ENCODE measurements at places on chromosomes 7 and 10.

DNA sequence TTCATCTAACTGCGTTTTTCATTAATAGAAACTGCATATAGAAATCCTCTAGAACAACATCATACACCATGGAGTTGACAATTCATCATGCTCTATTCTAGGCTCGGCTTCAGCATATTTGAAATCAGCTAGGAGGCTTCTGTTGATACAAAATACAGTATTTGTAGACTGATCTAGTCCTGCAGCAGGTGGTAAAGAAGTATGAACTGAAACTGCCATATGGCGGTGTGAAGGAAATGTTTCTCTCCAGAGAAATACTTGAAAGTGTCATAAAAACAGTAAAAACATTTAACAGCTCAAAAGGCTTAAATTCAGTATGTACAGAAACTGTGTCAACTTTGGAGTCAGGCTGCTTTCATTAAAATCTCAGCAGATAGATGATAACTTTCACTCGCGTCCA is 32.0 kb upstream of the MYO3A start:
- DNase-seq = no peak

DNA sequence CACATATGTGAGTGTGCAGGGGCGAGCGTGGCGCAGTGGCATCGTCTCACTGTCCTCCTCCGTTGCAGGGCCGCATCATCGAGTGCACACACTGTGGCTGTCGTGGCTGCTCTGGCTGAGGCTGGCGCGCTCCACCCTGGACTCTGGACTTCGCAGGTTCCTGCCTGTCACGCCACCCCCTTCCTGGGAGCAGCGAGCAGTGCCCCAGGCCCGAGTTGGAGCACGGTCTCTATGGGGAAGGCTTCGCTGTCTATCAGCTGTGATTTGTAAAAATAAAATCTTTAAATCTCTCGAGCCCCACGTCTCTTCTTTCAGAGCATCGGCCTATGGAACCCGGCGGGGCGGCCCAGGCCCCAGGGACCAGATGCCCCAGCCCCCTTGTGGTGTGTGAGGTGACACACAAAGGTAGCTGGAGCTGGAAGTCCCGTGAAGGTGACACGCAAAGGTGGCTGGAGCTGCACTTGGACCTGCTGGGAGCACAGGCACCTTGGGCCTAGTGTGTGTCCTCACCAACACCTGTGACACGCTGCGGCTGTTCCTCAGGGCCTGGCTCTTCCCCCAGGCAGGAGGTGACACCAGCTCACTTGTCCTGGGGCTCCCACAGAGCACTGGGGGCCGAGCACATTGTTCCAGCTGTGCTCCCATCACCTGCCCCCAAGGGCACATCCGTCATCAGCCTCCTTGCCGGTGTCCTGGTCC is 10.7 kb downstream of the BUD31 start:
- DNase-seq = no peak

- DNase-seq = no peak
Observed at GRCh38 chr7:128360359-128360678, 1.2 kb downstream of the PRRT4 start.

- DNase-seq = no peak
Observed at GRCh38 chr10:120480848-120481247, 23.8 kb downstream of the PLPP4 start.

DNA sequence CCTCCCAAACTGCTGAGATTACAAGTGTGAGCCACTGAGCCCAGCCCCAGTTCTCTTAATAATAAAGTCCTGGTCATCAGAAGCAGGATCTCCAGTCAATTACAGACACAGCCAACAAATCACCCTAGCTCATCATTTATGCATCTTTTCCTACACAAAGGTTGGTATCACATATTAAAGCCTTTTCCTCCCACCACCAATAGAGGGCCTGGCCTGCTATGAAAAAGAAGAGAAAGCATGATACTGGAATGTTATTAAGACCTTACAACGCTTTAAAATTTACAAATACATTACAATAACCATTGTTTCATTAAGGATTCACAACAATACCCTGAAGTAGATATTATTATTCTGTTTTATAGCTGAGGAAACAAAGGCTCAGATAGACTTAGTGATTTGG is 25.9 kb downstream of the VAX1 start:
- DNase-seq = no peak

- DNase-seq = no peak
Observed at GRCh38 chr7:133860628-133861335, 266.4 kb upstream of the LRGUK start.

DNA sequence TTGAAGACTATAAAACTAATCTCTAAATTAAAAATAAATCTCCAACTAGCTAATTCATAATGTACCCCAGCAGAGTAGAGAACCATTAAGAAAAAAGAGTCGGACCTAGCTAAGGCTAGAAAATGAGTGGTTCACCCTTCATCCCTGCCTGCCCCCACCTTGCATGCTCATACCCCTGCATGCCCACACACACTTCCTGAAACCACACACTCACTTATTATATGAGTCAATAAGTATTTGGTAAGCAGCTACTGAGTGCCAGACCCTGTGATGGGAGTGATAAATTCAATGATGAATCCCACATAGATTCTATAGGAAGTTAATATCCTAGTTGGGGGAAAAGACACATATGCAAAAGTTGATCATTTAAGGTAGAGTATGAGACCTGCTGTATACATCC is 152.9 kb upstream of the INHBA start:
- no peak for DNase-seq

DNA sequence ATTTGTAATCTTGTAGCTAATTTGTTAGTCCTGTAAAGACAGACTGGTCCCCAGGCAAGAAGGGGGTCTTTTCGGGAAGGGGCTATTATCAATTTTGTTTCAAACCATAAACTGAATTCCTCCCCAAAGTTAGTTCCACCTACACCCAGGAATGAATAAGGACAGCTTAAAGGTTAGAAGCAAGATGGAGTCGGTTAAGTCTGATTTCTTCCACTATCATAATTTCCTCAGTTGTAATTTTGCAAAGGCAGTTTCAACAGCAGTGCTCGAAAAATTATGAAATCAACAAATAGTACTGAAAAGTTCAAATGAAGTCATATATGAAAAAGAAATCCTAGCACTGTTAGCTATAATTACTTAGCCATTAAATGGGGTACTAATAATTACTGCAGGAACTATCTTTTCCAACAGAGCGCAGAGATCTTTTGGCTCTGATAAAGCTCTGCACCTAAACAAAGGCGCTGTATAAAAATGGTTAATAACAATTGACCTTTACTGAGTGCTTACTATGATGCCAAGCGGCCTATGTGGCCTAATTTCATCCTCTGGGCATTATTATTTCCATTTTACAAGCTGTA is 756 bp upstream of the SEC24C start:
- DNase-seq = no peak

DNA sequence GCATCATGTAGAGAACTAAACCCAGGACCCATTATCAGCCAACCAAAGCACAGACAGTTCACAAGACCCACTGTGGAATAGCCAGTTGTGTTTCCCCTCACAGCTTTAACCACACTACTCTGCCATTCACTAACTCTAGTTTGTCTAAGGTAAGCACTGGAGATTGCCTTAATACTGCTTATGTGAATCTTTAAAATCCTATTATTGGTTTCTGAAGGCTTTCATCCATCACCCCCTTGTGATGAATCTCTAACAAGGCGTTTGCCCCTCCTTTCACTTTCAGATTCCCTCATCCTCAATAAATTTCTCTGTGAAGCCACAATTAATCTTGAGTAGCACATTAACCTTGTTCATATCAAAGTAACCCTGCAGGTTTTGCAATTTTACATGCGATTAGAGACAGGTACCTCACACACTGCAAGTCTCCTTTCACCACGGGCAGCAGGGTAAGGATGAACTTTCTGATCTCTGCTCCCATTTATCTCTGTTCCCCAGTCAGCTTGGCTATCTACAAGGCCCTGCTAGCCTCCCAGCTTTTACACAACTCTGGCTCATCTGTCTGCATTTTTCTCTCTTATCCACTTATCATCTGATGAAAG is 785.6 kb downstream of the REEP3 start:
- DNase-seq = no peak

DNA sequence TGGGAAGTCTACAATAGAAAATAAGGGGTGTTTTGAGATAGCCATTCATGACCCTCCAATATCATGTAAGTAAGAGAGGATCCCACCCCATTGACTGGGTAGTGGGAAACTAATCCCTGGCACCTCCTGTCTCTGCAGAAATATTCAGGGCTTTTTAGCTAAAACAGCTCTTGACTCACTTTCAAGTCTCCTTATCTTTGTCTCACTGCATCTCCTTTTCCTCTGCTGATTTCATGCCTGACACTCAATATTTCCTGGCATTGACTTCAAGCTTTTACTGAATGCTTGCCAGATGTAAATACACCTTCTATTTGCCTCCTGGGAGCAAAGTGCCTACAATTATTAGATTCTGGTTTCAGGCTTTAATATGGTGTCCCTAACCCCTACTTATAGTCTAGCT is 57.1 kb downstream of the CHRM2 start:
- DNase-seq = no peak

DNA sequence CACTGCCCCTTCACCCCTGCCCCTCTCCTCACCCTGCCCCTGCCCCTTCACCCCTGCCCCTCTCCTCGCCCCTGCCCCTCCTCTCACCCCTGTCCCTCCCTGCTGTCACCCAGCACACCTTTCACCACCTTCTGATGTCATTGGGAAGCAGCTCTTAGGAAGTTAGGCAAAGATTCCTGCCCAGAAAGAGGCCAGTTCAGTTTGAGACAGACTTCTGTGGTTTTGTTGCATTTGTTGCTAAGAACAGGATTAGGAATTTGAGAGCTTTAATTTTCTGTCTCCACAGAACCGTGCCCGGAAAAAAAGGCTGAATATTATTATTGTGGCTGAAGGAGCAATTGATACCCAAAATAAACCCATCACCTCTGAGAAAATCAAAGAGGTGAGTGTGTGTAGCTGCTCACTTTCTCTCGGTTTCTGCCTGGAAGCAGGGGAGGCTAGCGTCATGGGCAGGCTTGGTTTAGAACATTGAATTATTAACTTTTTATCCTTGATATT is 39.6 kb downstream of the PFKP start:
- DNase-seq = no peak

GRCh38 chr10:78331391-78331922 is 297.8 kb downstream of the RPS24 start:
- peak; percentile 46 for DNase-seq

- DNase-seq = no peak
Observed at GRCh38 chr10:30188556-30189237, 129.3 kb upstream of the JCAD start.

DNA sequence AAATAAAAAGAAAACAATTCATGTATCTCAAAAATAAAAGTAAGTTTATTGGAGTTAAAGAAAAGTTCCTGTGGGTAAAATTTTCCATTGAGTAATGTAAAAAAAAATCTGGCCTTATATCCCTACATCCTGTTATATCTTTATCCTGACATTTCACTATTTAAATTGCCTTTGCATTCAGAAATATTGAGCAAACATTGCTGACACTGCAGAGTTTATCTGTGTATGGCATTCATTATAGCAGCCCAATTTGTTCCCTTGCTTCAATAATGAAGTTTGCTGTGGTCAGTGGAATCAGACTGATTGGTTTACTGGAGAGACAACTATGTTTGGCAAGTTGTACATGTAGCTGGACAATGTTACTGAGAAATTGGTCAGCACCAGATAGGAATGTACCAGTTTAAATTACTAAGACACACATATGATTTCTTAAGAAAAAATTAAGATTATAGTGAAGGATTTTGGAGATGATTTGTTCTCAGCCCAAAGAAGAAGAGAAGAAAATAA is 271.7 kb downstream of the ANKRD7 start:
- DNase-seq = no peak

DNA sequence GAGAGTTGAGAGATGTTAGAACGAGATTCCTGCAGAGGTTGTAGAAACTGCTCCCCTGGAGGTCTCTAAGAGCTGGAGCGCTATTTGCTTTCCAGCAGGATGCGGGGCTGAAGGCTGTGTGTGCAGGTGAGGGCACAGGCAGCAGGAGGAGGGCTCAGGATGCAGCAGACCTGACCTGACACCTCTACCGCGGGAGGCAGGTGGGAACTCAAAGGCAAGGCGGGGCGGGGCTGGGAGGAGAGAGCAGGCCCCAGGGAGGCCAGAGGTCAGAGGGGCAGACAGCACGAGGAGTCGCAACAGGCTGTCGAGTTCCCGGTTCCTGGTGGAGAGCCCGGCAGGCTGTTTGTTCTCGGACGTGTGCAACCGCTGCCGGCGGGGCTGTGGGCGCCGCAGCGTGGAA is 7.9 kb upstream of the CRTAC1 start:
- DNase-seq = peak; percentile 41

DNA sequence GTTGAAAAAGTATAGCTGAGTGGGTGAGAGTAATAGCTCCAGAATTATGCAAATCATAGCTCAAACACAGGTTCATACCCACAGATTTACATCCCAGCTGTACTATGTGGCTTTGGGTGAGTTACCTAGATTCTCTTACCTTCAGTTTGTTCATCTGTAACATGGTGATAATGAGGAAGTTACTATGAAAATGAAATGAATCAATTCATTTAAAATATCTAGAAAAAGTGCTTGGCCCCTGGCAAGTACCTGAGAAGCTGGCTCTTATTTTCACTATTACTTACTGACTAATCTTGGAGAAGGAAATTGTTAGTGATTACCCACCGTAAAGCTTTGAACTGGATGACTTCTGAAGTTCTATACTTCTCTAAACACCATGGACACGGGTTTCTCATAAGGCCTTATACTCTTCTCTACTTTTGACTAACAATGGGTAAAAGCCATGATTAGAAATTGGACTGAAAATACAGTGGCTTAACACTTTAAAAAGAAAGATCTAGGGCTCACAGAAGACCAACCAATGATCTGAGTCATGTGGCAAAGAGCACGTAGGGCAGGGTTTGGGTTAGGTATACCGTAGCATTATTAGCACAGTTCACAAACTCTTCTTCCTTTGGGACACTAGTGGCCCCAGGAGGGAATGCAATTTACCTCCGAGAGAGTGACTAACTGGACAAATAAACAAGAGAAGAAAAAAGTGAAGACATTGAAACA is 149.2 kb downstream of the PLPP4 start:
- no peak for DNase-seq

GRCh38 chr10:114043532-114044246 is at the start of gene ADRB1:
TSS of gene ADRB1 (plus strand) at chr10:114043866. CDS start at chr10:114044133, 267 bp downstream.
- DNase-seq = peak; percentile 87

GRCh38 chr7:20219446-20220292 is 2.5 kb upstream of the MACC1 start:
- DNase-seq = no peak

DNA sequence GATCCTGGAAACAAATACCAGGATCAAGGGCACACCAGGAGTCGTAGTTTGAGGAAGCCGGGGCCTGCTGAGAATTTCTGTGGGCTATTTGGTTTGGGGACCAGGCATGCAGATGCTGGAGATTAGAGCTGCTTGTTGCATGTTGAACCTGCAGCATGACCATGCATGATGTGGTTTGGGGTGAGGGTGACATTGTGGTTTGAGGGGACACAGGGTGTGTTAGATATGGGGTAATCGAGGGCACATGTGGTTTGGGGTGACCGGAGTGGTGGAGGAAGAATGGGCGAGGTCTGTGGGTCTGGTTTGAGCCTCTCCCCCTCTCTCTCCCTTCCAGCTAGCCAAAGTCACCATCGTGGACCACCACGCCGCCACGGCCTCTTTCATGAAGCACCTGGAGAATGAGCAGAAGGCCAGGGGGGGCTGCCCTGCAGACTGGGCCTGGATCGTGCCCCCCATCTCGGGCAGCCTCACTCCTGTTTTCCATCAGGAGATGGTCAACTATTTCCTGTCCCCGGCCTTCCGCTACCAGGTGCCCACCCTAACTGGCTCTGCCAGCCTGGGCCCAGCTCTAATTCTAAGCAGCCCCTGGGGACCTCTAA is 10.2 kb downstream of the NOS3 start:
- no peak for DNase-seq

- DNase-seq = peak; percentile 88
Observed at GRCh38 chr7:98420966-98421612, 20.2 kb upstream of the BAIAP2L1 start.
